T47D (cell line): ENCODE measurements at places on chromosomes 1 and 21.

DNA sequence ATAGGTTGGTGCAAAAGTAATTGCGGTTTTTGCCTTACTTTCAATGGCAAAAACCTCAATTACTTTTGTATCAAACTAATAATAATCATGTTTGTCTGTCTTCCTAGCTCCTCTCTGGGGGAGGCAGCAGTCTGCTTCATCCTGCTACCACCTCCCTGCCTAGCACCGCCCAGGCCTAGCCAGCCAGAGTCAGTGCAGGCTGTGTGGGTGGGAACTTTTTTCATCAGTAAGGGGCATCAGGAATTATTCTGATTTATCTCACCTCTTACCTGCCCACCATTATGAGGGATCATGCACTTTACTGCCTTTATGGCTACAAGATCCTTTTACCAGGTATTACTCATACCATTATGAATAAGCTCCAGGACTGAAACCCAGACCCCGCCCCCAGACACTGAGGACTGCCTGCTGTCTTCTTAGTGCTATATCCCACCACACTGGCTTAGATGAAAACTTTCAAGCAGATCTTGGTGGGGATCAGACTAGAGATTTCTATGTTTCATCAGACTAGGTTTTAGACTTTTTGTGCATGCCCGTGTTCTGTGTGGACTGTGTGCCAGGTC, 116.4 kb downstream of the PBX1 start:
- DNase-seq: no peak

DNA sequence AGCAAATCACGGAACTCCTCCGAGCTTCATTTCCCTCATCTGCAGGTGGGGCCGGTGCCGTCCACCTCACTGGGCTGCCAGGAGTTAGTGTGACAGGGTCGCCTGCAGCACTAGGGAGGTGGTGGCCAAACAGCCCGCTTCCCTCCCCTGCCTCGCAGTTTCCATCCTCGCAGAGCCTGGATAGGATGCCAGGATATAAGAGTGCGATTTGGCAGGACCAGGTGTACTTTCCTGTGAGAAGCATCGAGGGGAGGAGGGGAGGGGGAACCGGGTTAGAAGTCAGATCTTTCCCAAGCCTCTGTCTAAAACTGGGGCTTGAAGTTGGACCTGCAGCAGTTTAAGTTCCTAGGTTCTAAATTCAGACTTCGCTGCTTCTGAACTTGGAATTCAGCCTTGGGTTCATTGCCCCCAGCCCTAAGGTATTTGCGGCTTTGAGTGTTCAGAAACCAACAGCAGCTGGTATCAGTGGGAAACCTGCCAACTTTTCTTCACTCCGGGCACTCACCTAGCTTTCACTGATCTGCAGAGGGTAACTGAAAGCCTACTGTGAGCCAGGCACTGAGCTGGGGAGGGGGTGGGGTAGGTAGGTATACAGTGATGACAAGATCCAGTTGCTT, 1.7 kb upstream of the JUN start:
- peak; percentile 7 for DNase-seq

DNA sequence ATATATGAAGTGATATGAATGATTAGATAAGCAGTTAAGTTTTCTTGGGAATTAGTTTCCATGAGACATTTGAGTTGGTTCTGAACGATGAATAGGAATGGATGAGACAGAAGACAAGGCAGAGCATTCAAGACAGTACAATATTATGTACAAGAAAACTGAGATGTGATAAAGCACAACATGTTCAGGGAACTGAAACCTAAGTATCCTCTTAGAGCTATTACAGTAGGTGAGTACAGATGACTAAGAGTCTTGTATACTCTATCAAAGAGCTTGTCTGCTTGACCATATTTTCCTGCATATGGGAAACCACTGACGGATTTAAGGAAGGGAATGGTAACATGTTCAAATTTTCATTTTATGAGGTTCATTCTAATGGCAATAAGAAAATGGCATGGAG, 61.6 kb downstream of the NME7 start:
- DNase-seq: no peak

GRCh38 chr1:213987927-213988506, at the start of gene PROX1:
Gene PROX1 (plus strand): TSS chr1:213987973. CDS start chr1:213996536, 8,563 bp downstream.
- DNase-seq: peak; percentile 87

- no peak for DNase-seq
Observed at GRCh38 chr21:15367061-15367626, 302.3 kb upstream of the NRIP1 start.
